ENCODE measurements at places on chromosomes 5 and 9.

DNA sequence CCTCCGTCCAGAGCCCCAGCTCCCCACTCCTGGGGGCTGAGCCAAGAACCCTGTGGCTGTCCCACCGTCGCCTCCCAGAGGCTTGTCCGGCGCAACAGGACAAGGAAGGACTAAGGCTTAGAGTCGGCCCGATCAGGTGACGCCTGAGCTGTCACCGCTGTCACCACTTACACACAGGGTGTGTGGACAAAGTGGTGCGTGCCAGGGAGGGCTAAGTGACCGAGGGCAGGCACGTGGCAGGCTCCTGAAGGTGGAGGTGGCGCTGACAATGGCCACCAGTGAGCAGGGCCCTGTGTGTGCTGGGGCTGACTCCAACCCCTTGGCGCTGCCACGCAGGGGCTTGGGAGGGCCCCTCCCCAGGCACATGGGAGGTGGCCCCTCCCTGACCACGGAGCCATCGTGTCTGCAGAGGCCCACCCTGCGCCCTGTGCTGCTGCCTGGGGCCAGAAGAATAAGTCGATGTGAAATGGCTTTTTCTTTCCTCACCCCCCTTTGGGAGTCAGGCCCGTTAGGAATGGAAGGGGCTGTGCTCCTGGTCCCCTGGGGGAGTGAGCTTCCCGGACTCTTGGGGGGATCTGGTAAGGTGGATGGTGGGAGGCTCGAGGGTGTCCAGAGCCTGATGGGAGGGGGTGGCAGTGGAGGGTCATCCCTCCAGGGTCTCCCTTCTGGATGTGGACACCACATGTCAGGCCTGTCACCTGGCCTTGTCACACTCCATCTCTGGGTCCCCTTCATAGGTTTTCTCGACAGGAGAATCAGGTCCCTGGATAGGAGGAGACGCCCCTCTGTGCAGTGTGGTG, 2.6 kb upstream of the GPSM1 start:
- no peak for DNase-seq

- no peak for DNase-seq
Observed at GRCh38 chr5:72167257-72167656, 60.0 kb downstream of the MAP1B start.

- no peak for DNase-seq
Observed at GRCh38 chr9:2163231-2163885, 148.2 kb downstream of the SMARCA2 start.

DNA sequence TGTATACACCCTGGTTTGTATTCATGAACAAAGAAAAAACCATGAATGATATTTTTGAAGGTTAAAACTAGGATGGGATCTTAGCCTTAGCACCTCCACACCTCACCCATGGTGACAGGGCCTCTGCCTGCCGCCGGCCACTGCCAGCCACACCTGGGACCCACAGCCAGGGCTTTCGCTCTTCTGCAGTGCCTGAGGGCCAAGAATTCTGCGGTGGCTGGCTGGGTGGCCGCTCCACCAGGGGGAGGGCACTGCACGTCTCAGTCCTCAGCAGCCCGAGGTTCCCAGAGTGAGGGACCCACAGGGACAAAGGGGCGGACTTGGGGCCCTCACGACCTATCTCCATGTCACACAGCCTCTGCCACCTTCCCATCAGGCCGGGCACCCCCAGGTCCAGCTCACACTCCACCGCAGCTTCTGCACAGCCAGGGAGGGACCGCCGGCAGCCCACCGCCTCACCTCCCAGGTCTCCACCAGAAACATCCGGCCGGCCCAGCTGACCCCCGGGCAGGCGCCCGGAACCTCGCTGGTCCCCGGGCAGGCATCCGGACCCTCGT, 6.9 kb downstream of the EXD3 start:
- no peak for DNase-seq

GRCh38 chr5:161105525-161105924, 253.5 kb upstream of the ATP10B start:
- DNase-seq: no peak

- DNase-seq: no peak
Observed at GRCh38 chr5:150068472-150068871, 17.9 kb downstream of the CSF1R start.

- DNase-seq: no peak
Observed at GRCh38 chr5:168046163-168046562, 245.3 kb upstream of the WWC1 start.

GRCh38 chr5:36569491-36569890, 36.9 kb upstream of the SLC1A3 start:
- no peak for DNase-seq

GRCh38 chr5:135313405-135313804, 85.6 kb downstream of the MACROH2A1 start:
- DNase-seq: no peak

DNA sequence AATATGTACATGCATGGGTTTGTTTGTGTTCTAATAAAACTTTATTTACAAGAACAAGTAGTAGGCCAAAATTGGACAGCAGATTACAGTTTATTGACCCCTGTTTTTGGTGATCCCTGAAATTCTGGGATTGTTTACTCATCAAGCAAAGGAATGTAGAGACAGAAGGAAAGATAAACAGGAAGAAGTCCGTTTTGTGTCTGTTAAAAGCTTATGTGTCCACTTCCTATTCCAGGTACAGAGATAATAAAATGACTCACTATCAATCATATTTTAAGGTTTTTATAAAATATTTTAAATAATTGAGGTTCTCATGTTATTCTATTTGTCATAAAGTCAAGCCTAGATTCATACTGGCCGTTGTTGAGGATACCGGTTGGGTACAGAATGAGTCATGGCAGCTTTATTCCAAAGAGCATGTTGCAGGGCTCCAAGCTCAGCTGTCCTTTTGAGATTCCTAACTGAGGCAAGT, 214.9 kb upstream of the DAB2 start:
- no peak for DNase-seq

GRCh38 chr9:90801241-90801972, at the start of gene SYK:
Gene SYK, plus strand, starts transcription at chr9:90801819. Its CDS starts 42,080 bp downstream, at chr9:90843899.
- DNase-seq: no peak

- no peak for DNase-seq
Observed at GRCh38 chr5:146866263-146866662, 12.3 kb downstream of the PPP2R2B start.

- no peak for DNase-seq
Observed at GRCh38 chr5:72372331-72372730, 52.2 kb downstream of the PTCD2 start.

- no peak for DNase-seq
Observed at GRCh38 chr5:168295574-168296201, 4.2 kb downstream of the WWC1 start.

GRCh38 chr5:34789021-34789531, 49.9 kb upstream of the TTC23L start:
- no peak for DNase-seq

GRCh38 chr5:111887706-111888105, 130.7 kb upstream of the NREP start:
- no peak for DNase-seq

GRCh38 chr5:136001466-136001981, 27.3 kb upstream of the TGFBI start:
- DNase-seq: no peak

GRCh38 chr9:134272302-134273023, 53.8 kb upstream of the RXRA start:
- no peak for DNase-seq

DNA sequence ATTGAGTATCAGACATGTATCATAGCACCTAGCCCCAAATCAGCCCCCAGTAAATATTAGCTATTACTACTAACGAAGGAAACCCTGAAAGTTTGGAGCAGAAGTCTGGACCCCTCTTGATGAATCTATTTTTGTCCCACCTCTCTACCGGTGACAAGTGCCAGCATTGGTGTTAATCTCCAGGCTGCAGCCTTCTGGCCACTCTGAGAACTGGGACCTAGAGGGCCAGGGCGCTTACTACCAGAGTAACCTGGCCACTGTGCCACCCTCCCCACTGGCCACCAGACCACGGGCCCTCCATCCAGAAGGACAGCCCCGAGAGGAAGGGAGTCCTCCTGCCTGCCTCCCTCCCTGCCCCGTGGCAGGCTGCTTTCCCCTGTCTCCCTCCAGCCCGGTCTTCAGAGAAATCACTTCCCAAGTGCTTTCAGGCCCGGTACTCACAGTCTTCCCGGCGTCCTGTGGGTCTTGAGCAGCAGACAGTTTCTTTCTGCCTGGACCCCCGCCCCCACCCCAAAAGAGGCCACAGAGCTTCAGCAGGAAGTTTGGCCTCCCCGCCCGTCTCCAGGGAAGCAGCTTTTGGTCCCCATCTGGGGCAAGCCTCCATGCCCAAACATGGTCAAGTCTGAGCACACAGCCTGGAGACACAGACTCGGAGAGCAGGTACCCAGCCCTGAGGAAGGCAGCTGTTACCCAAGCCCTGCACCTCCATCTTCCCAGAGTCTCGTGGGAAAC, at the start of gene KCNMB1:
Gene KCNMB1, minus strand, starts transcription at position 550 of the 732 bp plus-strand sequence. CDS start 3,920 bp downstream, outside the sequence.
- no peak for DNase-seq

GRCh38 chr9:35102465-35102768, 514 bp downstream of the STOML2 start:
- DNase-seq: no peak

GRCh38 chr9:78196258-78196657, 39.6 kb upstream of the CEP78 start:
- DNase-seq: no peak

- no peak for DNase-seq
Observed at GRCh38 chr9:109468927-109469326, 29.2 kb downstream of the PTPN3 start.

DNA sequence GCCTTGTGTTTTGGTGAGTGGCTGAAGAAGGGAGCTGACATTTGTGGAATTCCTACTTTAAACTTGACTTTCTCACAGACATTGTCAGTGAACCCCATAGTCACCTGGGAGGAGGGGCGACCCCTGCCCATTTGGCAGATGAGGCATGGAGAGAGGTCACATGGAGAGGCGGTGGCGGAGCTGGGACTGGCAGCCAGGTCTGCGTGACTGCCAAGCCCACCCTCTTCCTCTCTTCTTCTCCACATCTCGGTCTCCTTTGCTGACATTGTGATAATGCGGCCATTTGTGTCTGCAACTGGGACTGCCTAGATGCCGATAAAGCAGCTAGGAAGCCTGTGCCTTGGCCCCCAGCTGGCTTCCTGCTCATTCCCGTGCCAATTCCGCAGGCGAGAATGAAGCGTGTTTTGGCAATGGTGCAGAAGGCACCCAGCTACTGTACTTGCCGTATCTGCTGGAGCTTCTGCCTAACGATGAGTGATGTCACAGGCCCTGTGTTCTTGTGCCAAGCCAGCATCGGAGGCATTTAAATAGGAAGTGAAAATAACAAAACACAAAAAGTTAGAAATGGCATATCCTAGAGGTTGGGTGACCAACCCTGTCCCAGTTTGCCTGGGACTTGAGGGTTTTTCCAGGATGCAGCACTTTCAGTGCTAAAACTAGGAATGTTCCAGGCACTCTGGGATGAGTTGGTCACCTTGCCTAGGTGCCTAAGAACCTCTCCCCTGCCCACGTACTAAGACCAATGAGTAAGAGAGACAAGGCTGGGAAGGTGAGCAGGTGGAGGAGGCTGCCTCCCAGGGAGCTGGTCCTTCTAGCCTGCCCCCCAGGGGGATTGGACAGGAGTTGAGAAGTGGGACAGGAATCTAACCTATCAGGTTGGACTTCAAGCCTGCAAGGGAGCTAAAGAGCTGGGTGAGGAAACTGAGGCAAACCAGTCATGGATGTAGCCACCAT, 23.6 kb downstream of the OLFML2A start:
- no peak for DNase-seq

DNA sequence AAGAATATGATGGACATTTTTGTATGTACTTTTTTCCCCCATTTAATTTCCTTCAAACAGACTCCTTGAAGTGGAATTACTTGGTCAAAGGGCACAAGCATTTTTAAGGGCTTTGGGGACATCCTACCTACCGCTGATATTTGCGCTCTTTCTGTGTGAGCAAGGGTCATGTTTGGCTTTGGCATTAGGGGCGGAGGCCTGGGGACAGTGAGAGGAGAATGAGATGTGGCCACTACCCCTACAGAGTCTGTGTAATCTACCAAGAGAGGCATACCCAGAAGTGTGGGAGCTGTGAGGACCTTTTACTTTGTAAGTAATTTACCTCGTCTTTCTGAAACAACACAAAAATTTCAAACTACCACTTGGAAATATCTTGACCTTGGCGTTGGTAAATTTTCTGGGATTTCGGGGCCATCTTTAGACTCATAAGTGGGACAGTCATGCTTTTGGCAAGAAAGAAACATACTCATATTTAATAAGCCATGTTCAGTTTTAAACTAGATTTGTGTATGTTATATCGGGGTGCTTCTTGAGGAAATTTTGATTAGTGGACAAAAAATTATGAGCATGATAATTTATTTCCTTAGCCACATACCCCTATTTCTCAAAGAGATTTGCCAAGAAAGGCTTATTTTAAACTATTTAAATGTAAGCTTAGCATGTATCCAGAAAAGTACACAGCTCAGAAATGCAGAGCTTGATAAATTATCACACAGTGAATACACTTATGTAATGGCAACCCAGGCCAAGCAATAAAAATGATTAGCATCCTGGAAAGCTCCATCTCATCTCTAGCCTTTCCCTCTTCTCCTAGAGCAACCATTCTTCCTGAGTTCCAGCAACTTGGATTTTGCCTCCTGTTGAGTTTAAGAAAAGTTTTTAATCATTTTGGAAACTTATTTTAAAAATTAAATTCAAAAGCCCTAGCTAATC, 63.6 kb downstream of the ARHGAP26 start:
- no peak for DNase-seq

- DNase-seq: no peak
Observed at GRCh38 chr9:36041506-36041905, 4.8 kb downstream of the RECK start.

GRCh38 chr5:96250782-96251181, 182.3 kb downstream of the PCSK1 start:
- DNase-seq: no peak

- DNase-seq: no peak
Observed at GRCh38 chr9:88994469-88995199, 3.4 kb downstream of the S1PR3 start.

- no peak for DNase-seq
Observed at GRCh38 chr5:108090946-108091345, 291.0 kb downstream of the FBXL17 start.

DNA sequence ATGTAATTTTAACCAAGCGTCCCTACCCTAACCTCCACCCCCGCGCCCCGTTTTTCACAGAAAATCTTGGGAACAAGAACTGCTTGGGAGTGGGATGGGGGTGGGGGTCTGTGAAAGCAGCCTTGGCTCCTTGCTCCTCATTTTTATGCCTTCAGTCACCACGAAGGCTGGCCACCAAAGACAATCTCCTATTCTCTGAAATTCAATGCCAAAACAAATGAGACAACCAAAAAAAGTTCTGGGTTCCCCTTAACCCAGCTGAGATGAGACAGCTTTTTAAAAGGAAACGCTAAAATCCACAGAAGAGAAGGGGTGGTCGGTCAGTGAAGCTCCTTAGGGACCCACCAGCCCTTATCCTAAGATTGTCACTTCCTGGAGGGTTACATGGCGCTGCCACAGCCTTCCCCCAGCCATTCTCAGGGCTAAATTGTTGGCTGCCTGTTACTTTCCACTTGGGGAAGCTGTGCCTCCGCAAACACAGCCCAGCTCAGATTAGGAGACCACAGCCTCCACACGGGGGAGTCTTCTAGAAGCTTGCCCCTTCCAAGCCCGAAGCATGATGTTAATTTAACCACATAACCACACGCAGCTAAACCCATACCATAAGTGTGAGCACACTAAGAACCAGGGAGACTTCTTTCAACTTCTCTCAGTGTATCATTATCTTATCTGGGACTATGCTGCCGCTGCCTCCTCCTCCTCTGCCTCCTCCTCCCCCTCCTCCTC, 136.3 kb downstream of the FOXD1 start:
- DNase-seq: peak; percentile 29

All from activated CD4-positive, alpha-beta memory T cell treated with anti-CD3 and anti-CD28 coated beads for 36 hours (primary cell).